EL (cell line): ENCODE measurements at places on chromosomes 16 and 17.

- DNase-seq: peak; percentile 51
These were observed 240.7 kb downstream of the CDH13 start for GRCh38 chr16:82867485-82867884.

- DNase-seq: no peak
These were observed 4.1 kb downstream of the PPP1R9B start for GRCh38 chr17:50146230-50146926.

DNA sequence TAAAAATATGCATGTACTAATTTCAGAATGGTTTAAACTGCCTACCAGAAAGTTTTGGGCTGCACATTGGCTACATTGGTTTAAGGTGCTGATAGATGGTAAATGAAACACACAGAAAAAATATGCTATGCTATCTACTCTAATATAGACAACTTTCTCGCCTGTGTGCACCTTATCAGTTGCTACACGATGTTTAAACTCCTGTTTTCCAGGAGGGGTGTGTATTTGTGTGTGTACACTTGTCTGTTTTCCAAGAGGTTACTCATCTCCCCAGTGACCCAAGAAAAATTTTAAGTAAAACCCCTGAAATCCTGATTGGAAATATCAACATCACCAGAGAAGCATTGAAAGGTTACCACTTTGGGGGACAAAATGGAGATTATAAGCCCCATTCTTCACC is 21.6 kb upstream of the PSMC5 start:
- DNase-seq: no peak

- DNase-seq: peak; percentile 62
These were observed 21.8 kb upstream of the ASGR2 start for GRCh38 chr17:7136266-7136877.

DNA sequence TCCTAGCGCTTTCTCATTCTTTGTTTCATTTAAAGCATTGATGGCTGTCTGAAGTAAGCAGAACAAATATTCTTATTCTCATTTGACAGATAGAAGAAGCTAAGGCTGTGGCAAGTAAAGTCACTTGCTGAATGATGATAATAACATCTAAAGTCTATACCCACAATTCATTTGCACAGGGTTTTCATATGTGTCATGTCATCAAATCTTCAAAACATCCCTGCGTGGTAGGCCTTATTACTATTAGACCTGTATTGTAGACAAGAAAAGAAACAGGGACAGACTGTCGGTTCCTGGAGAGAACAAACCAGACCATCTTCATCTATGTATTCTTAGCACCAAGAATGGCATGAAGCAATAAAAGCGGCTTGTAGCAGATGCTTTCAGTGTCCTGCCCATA is 85.9 kb downstream of the ASIC2 start:
- no peak for DNase-seq

DNA sequence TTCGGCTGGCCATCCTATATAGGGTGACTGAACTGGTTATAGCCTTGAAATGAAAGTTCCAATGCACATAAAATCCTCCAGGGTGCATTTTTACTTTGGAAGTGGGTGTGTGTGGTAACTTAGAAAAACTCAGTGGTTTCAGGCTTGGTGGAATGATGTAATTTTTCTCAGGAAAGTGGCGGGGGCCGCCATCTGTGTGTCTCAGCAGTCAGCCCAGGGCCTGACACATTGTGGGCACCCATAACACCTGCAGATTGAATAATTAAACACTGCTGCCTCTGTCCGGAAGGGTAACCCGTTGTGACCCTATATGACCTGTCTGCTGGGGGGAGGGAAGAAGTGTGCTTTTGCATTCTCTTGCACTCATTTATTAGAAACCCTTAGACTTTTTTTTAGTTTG is 2.2 kb upstream of the PDP2 start:
- peak; percentile 21 for DNase-seq

GRCh38 chr16:49468611-49469310 is 95.2 kb downstream of the C16orf78 start:
- no peak for DNase-seq

DNA sequence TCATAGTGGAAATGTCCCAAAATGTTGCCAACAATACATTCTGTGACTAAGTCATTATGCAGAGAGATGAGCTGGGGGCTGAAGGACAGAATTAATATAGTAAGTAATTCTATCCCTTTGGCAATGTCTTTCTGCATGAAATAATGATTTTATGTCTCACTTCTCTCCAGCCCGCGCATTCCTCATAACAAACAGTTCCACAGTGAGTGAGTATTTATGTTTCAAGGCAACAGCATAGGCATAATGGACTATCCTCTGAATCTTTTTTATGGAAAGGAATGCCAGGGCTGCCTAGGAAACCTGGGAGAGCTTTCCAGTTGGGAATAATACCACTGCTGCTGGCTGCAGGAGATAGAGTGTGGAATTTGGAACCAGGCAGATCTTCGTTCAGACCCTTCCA is 477.7 kb downstream of the HS3ST4 start:
- DNase-seq: no peak

GRCh38 chr16:21033704-21034103 is 116.9 kb downstream of the DNAH3 start:
- DNase-seq: no peak

- DNase-seq: peak; percentile 8
These were observed 22.7 kb upstream of the CD300E start for GRCh38 chr17:74646231-74646630.

DNA sequence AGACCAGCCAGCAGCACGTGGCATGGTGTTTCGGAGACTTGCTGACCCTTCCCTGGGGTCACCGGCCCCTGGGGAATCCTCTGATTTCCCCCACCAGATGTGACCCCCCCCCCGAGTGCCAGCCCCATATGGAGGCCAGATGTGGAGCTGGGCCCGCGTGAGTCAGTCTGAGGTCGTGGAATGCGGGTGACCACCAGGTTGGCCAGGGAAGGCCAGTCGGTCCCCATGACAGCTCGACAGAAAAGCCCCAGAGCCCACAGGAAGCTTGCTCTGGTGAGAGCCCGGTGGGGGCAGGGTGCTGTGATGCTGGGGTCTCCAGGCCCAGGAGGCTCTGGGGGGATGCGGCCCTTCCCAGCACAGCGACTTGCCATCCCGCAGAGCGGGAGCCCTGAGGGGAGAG is 209.0 kb downstream of the NTN1 start:
- DNase-seq: peak; percentile 65

DNA sequence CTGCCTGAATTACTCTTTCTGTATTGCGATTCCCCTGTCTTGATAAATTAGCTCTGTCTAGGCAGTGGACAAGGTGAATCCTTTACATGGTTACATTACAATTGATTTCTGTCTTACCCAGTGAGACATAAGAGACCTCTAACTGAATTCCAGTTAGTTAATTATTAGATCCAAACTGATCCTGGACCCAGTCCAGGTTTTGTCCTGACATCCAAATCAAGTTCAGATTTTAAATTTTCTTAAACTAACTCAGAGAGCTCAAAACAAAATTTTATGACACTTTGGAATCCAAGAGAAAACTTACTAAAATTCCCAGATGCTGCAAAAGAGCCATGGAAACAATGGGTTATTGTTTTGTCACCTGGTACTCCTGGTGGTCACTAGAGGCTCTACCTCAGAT is 2166.6 kb downstream of the TP53TG3F start:
- DNase-seq: no peak

DNA sequence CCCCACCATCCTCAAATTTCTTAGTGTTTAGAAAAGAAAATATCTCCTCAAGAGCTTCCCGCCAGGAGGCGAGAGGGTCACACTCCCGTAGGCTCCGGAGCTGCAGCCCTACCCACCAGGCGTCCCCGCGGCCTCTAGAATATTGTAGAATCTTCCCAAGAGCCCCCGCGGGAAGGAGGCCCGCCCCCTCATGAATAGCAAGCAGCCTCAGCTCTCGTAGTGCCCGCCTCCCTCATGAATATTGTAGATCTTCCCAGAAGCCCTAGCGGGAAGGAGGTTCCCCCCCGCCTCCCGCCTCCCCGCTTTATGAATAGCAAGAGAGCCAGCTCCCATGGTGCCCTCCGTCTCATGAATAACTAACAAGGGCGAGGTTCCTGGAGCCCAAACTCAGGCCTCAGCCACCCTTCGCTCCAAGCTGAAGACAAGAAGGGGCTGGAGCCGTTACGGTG is at the start of gene FBXO47:
Gene FBXO47, minus strand, starts transcription at position 114 of the 449 bp plus-strand sequence. CDS start 4,378 bp downstream, outside the sequence.
- DNase-seq: peak; percentile 92

GRCh38 chr16:51374346-51374745 is 223.3 kb upstream of the SALL1 start:
- DNase-seq: peak; percentile 71

DNA sequence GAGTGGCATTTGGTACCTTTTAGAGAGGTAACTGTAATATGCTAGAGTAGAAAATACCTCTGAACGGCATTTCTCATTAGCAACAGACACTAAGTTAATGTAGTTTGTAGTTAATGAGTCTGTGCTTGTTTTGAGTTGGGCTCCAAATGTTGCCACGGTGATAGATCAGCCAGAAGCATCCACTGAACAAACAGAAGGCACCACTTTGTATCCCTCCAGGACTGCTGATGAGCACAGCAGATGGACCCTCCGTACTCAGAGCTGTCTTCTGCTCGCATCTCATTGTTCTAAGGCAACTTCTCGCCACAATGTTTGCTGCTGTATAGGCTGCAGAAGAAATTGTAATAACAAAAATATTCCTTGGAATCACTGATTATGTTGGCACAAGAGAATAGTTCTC is 56.1 kb downstream of the TNRC6C start:
- DNase-seq: no peak

GRCh38 chr16:12323007-12323758 is 346.6 kb downstream of the SNX29 start:
- DNase-seq: no peak

DNA sequence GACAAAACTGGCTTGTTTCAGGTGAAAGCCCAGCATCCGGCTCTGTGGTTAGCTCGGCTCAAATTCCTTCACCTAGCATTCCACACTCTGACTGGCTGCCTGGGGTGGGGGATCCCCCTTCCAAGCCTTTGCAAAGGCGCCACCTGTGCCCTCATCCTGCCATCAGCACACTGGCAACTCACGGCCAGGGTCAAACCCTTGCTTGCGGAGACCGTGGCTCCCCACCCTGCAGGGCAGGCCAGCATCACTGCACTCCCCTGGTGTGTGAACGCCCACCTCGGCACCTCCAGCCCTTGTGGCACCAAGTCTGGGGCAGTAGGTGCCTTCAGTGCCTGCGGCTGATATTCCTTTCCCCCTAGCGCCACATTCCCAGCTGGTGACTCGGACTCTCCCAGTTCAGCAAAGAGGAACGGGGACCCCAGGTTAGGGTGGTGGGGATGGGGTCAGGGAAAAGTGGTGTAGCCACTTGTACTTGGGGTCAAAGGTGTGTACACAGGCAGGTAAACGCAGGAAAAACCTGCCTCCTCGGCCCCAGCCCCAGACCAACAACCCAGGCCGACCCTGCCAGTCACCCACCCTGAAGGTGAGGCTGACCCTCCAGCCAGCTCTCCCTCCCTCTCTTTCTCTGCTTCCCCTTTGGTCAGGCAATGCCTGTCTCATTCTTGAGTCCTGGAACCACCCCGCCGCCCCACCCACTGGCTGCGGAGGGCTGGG is 1.1 kb downstream of the FLII start:
- peak; percentile 73 for DNase-seq

DNA sequence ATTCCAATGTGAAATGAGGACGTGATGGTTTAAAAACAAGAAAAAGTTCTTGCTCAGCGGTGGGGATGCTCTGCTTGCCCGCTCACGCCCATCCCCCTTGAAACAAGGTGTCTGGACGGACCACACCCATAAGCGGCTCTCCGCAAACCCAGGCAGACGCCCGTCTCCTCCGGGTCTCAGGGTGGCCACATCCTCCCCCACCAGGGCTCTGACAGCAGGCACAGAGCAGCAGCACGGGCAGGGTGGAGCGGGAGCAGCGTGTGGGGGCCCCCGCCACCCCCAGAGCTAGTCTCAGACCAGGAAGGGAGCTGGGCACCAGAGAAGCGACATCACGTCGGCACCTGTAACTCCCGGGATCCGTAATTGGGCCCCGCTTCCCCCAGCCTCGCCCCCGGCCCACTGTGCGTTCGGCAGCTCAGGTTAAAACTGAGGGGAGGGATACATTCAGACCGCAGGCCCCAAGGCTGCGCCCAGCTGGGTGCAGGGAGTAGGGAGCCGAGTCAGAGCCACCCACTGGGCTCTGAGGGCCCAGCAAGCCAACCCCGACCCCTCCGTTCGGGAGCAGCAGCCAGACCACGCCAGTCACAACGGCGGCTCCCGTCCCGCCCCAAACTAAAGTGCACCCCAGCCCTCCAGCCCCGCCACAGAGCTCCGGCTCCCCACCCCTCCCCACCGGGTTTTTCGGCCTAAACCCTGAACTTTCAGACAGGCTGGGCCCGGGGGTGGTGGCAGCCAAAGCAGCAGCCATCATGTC is 22.0 kb downstream of the CLUH start:
- no peak for DNase-seq

- DNase-seq: no peak
These were observed 575.9 kb downstream of the HS3ST4 start for GRCh38 chr16:26267641-26268040.

DNA sequence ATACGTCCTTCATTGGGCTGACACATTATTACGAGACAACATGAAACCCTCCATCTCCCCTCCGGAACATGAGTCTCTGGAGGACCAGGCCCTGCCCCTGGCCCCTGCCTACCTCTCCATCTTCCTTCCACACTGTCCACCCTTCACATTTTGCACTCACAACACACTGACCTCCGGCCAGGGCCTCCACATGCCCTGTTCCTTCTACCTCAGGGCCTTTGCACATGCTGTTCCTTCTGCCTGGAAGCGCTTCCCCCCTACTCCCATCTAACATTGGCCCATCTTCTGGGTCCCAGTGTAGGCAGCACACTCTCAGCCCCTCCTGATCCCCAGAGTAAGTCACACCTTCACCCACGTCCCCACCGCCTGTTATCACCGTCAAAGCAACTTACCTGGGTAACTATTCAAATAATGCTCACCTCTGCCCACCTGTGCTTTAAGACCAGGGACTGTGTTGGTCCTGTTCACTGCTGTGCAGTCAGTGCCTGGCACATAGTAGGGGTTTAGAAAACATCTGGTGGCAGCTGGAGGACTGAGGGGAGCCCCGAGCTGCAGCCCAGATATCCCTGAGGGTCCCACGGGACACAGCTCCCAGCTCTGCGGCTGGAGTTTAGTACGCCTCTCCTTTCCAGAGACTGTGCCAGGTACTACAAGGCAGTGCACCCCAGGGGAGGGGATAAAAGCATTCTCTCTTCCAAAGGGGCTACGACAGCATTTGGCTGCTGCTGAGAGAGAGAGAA is 27.2 kb downstream of the RPH3AL start:
- no peak for DNase-seq

DNA sequence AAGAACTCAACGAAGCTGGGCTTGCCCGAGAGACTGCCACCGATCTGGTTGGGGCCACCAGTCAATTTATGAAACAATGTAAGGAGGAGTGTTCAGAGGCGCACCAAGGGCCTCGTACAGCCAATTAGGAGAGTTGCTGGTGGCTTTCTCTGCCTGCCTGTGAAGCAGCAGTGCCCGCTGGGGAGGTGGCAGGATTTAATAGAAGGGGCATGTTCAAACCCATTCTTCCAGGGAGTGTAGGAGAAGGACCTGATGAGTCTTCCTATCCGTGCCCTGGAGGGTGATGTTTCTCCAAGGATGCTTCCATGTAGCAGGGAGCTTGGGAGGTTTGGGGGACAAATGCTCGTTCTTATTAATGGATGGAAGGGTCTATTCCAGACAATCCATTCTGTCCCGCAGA is 178.4 kb downstream of the CCDC182 start:
- DNase-seq: no peak

- no peak for DNase-seq
These were observed 832.3 kb upstream of the GOT2 start for GRCh38 chr16:59566446-59566845.
